Calu3 (cell line): ENCODE measurements at places on chromosomes 6 and 20. TPM values are rescaled to one million over a fixed set of nuclear protein-coding genes. Genes with fewer than 3 reads are reported as not detected.

DNA sequence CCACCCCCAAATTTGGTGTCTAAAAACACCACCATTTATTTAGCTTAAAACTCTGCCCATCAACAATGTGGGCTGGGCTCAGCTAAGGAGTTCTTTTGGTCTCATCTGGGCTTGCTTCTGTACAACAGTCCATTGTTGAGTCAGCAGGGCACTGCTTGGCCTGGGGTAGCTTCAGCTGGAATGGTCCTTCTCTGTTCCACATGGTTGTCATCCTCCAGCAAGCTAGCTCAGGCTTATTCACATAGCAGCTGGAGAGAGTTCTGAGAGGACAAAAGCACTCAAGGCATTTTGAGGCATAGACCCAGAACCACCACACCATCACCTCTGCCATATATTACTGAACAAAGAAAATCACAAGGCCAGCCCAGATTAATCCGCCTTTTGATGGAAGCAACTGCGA lies 95.6 kb upstream of the ISM1 start:
- no peak for DNase-seq

Gene AVP
- total RNA-seq = not detected in 2 replicates

Gene PCSK2
- total RNA-seq = not detected in 2 replicates

Gene SLC13A3
- total RNA-seq = 0.49 TPM in 1 of 2 replicates, not detected in the other

Gene MRAP2
- total RNA-seq = 0.22 and 0.38 TPM in 2 replicates

DNA sequence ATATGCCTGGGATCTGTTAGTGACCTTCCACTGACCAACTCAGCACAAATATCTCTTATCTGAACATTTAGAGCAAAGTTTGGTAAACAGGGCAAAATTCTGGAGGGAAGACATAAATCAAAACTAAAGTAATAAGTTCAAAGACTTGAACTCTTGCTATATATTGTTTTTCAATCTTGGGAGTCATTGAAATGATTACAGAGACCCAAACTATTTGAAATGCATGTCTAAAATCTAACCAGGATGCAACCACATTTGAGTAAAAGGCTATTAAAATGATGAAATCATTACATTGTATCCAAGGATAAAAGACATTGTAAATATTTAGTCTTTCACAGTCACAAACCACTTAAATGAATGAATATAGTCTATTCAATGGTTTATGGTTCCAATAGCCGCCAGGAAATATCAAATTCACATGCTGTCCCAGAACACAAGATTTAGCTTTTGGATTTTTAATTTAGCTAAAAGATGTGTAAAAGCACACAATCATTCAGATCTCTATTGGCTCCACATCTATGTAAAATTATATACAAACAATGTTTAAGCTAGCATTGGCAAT lies 256.6 kb upstream of the EPHA7 start:
- no peak for DNase-seq

DNA sequence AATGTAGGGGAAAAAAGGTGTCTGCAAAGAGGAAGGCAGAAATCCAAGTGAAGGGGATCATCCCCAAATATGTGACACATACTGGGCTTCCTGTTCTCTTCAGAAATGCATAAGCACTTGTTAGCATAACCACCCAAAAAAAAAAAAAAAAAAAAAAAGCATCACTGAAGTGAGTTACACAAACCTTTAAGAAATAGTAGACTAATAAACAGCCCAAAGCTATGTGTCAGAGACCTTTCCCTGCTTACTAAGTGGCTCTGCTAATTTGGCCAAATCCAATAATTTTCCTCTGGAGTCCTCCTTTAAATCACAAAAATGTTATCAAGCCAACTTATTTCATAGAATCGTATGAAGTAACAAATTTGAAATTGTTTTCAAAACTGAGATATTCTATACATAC lies 7.5 kb upstream of the DST start:
- no peak for DNase-seq

GRCh38 chr6:2909718-2910117 lies 6.6 kb upstream of the SERPINB9 start:
- no peak for DNase-seq

GRCh38 chr20:61426352-61426751 lies 174.3 kb downstream of the CDH4 start:
- no peak for DNase-seq

Gene CGAS
- 31.2 and 35.0 TPM in 2 replicates for total RNA-seq

Gene EBF4
- total RNA-seq = 4.3 and 6.6 TPM in 2 replicates

Gene TRIM10
- 1.8 and 2.7 TPM in 2 replicates for total RNA-seq
